ENCODE measurements at places on chromosomes 2 and 18. TPM values are rescaled to one million over a fixed set of nuclear protein-coding genes. Genes with fewer than 3 reads are reported as not detected.

The REEP1 gene
- total RNA-seq = 24.0 TPM

The NDC80 gene
- 0.22 TPM for total RNA-seq

DNA sequence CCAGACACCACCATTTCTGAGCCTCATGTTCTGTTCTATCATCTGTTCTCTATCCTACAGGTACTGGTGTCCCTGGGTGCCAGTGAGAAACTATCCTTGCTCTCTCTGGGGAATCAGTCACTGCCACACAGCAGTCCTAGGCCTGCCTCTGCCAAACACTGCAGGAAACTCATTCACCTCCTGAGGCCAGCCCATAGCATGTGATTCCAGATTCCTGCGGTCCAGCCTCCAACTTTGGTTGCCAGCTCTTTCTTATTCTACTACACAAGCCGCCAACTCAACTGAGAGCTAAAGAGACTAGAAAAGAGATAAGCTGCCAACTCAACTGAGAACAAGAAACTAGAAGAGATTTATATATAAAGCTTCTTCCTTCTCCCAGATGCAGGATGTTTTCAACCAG is 8.8 kb upstream of the TTLL4 start:
- no peak for DNase-seq

The MEIS1 gene
- 50.8 TPM for total RNA-seq

The ERFE gene
- 0.23 TPM for total RNA-seq

DNA sequence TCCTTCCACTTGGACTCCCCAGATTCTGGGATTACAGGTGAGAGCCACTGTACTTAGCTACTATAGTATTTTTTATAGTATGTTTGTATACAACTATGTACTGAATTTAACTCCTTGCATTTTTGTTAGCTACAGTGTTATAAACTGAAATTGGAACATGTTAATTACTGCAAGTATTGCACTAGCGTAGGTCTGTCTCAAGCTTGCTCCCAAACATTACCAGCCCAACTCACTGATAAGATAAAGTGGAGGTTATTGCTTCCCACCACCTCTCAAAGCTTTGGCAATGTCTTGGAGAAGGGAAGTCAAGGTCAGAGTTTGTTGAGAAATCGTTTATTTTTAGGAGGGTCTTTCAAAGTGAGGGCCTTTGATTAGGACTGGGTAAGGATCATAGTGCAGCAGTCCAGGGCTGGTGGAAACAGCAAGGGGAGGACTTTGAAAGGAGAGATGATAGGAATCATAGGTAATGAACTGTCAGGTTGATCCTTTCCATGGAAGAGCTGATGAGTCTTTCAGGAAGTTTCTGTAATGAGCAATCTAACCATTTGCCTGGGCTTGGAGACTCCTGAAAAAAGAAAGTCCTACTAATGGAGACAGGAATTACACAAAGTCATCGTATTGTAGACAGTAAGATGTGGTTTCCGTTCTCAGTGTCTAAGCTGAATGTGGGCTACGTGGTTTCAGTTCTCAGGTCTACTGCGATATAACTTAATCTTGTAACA is 257.1 kb downstream of the MYO3B start:
- DNase-seq = no peak

- no peak for DNase-seq
Observed at GRCh38 chr2:212428681-212429478, 109.7 kb downstream of the ERBB4 start.

GRCh38 chr2:171515672-171516298 is 6.5 kb upstream of the CYBRD1 start:
- no peak for DNase-seq

The ANKRD53 gene
- 0.29 TPM for total RNA-seq

All from heart left ventricle (tissue), 16 donors.